ENCODE measurements at places on chromosomes 12 and 14. TPM values are rescaled to one million over a fixed set of nuclear protein-coding genes. Genes with fewer than 3 reads are reported as not detected.

SLC17A8 gene
- not detected for total RNA-seq

TOMM20L gene
- total RNA-seq, result not detected

CCDC38 gene
- 0.09 TPM for total RNA-seq

PIANP gene
- total RNA-seq, result 0.97 TPM

GALNT8 gene
- total RNA-seq, result not detected

NFE2 gene
- not detected for total RNA-seq

HOXC12 gene
- total RNA-seq, result not detected

TAS2R9 gene
- total RNA-seq, result not detected

Data from A549 treated with GW870086 at 1 μM for 4 hours (cell line).